Right lung (tissue), 10 donors: ENCODE measurements at places on chromosomes 5 and 9.

- no peak for DNase-seq
Observed at GRCh38 chr5:87245451-87245850, 22.2 kb upstream of the RASA1 start.

GRCh38 chr5:39779831-39780230, 355.1 kb upstream of the DAB2 start:
- no peak for DNase-seq

GRCh38 chr5:60538955-60539866, 160.8 kb downstream of the DEPDC1B start:
- no peak for DNase-seq

DNA sequence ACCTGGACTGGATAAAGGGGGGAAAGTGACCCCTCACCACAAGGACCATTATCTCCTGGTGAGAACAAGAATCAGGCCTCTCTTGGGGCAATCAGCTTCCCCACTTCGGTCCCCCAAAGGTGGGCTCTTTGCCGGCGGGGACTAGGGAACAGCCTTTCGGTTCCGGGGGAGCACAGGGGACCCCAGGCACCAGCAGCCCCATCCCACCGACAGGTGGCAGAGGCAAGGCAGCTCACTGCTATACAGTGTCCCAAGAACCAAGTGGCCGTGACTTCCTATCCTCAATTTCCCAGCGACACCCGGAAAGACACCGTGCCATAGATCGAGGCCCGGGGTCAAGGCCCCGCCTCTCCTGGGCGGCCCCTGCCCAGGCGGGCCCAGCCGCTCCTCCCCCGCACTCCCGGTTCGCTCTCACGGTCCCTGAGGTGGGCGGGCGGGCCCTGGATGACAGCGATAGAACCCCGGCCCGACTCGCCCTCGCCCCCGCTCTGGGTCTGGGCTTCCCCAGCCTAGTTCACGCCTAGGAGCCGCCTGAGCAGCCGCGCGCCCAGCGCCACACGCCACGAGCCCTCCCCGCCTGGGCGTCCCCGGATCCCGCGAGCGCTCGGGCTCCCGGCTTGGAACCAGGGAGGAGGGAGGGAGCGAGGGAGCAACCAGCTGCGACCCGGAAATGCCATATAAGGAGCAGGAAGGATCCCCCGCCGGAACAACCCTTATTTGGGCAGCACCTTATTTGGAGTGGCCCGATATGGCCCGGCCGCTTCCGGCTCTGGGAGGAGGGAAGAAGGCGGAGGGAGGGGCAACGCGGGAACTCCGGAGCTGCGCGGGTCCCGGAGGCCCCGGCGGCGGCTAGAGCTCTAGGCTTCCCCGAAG, 655 bp upstream of the EGR1 start:
- DNase-seq = peak; percentile 99

DNA sequence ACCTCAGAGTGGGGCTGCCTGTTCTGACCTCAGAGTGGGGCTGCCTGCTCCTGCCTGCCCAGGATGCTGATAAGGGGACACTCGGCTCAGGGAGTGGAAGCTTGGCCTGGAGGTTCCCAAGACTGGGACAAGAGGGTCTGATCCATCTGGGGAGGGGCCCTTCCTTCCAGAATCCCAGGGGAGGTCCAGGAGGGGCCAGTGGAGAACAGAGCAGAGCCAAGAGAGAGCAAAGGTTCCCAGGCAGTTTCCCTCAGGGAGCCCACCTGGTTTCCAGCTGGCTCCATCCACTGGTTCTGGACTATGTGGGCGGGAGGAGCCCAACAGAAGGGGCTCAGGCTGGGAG, 49.1 kb upstream of the RNU6ATAC start:
- no peak for DNase-seq

DNA sequence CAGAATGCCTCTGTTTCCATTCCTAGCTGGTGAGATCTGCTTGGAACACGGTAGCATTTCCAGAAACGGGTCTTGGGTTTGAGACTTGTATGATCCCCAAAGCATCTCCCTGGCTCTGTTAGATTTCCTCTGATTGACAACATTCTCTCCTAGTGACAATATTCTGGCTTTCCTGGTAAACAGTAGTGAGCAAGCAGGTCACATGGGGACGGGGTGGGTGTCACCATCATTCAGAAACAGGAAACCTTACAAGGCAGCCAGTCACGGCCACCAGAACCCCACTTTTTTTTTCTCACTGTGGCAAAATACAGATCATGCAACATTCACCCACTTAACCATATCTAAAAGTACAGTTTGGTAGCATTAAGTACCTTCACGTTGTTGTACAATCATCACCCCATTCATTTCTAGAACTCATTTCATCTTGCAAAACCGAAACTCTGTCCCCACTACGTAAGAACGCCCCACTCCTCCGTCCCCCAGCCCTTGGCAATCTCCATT, 90.1 kb upstream of the LMX1B start:
- no peak for DNase-seq

- DNase-seq = no peak
Observed at GRCh38 chr5:82931110-82931509, 146.1 kb downstream of the TMEM167A start.

- no peak for DNase-seq
Observed at GRCh38 chr5:131382407-131383395, 118.8 kb downstream of the CDC42SE2 start.

DNA sequence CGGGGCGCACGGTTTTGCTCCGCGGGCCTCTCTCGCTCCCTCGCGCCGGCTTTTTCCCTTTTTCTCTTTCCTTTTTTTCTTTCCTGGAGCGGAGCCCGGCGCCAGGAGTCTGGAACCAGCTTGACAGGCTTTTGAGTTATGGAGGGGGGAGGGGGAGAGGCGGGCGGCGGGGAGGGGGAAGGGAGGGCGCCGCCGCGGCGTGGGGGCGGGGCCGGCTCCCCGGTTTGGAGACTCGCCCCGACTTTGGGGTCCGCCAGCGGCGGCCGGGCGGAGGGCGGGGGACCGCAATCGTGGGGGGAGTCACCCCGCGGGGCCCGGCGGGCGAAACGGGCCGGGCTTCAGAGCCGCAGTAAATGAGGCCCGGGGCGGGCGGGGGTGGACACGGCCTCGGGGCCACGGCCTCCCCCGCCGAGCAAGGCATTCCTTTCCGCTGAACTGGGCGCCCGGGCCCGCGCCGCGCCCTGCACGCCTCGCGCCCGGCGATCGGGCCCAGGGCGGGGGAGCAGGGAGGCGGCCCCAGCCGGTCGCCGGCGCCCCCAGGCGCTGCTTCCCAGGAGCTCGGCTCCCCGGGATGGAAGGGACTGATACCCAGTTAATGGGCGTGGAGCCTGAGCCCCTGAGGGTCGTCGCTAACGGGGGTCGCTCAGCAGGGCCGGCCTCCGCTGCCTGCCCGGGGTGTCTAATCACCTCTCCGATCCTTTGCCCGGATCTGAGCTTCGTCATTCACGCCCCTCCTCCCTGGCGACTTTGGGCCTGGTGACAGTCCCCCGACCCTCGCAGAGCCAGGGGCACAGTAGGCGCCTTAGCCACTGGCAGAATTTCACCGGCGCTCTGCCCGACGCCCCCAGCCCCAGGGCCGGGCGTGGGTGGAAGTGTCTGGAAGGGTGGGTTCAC, 138.1 kb downstream of the C9orf50 start:
- peak; percentile 89 for DNase-seq

GRCh38 chr9:107732781-107733522, 243.4 kb upstream of the KLF4 start:
- peak; percentile 53 for DNase-seq

GRCh38 chr5:137994556-137994955, 38.3 kb downstream of the FAM13B start:
- no peak for DNase-seq

DNA sequence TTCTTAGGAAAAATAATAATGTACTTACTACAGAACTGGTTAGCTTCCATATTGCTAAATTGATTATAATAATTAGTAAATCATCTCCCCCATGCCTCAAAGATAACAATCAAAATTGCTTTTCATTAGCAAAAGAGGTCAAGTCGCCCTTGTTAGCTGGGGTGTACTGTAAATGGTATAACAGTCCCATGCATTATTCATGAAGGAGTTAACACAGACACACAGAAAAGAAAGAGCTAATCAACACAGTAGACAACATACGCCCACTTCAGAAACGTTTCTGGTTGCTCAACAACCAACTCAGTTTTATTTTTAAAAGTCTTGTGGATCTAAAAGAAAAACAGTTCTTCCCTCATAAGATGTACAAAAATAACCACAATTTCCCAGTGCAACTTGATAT, 100.2 kb downstream of the MPDZ start:
- DNase-seq = no peak

DNA sequence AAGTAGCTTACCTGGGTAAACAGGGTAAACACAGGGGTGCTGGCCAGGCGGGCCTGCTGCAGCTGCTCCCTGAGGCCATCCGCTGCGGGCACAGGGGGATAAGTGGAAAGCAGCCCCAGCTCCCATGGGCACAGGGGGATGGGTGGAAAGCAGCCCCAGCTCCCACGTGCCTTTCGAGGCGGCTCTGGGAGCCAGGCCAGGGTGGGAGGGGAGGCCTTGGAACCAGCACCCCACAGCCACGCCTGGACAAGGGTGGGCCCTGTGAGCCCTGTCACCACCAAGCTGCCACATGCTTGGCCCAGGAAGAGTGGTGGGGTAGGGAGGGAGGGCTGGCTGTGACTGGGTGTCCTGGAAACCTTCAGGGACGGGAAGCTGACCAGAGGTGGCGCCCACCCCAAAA, 7.8 kb upstream of the CARD9 start:
- DNase-seq = no peak

DNA sequence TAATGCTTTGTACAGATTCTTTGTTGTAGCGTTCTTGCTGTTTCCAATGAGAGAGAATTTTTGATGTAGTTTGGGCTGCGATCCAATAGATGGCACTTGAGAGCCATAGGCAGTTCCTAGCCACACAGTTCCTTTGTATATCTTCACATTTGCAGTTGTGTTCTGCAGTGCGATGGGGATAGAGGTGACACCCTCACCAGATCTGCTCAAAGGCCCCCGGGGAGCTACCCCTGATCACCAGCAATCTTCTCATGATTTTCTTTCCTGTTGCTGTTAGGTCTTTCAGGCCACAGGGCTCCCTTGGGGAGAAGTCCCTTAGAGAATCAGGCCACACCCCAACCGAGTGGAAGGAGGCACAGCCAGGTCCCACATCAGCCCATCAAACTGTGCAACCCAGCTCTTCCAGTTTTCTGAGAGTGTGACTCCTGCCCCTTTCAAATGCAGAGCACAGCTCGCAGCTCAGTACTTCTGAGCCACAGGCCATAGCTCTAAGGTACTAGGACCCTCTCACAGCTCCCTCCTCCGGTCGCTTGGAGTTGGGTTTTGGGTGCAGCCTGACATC, 353.7 kb downstream of the SLCO4C1 start:
- peak; percentile 27 for DNase-seq

DNA sequence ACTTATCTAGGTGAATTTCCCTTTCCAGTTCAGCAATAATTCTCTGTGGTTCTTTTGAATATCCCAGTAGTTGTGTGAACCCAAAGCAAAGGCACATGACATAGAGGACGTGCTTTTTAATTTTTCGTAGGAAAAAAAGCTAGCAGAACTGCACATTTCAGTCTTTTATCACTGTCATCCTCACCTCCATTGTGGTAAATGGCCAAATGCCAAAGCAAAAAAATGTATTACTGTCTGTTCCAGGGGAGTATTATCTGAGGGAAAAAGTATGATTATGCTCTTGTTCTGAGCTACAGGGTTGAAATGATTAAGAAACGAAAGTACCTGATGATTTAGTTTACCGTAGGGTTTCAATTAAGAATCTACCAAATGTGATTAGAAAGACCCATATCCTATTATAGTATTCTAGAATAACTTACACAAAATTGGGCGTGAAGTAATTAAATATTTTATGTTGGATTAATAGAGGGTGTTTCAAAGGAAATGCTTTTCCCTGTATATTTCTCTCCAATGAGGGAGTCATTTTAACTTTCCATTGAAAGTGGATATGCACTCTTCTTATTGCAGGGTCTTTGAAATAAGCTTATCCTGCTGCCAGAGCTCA, 62.7 kb downstream of the CAVIN4 start:
- no peak for DNase-seq

DNA sequence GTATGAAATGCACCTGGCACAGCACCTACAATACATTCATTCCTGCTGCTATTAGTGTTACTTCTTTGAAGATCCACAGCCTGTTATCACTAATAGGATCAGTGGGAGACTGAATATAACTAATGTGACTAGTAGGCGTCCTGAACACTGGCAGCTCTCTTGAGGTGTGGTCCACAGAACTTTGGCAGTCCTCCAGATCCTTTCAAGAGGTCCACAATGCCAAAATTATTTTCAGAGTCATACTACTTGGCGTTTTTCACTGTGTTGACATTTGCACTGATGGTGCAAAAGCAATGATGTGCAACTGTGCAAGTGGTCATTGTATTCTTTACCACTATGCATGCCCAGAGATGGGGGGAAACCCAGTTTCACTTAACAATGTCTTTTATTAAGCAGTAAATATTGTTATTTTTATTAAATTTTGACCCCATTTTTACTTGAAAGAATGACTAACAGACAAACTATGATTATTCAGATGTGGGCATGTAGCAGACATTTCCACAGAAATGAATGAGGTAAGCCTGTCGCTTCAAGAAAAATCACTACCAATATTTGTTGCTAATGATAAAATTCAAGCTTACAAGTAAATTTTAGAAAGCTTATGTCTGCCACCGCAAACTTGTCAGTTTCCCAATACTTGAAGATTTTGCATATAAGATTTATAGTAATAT, 48.9 kb downstream of the ADRB2 start:
- no peak for DNase-seq

- DNase-seq = no peak
Observed at GRCh38 chr5:125037020-125037419, 290.6 kb upstream of the ZNF608 start.

- DNase-seq = no peak
Observed at GRCh38 chr5:160240350-160240749, 11.0 kb downstream of the FABP6 start.

DNA sequence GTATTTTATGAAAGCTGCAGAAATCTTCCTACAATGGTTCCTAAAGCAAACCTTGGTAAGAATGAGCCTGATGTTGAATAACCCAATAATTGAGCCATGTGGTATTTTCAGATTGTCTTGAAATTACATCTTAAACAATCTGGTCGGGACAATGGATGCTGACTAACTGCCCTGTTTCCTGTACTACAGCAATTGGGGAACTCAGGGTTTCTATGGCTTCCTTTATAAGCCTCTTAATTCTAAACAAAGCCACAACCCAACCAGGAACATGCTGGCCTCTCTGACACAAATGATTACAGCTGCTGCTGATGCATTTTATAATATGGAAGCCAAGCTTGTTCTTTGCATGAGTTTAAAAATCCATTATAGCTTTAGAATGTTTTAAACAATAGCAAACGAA, 30.2 kb downstream of the PTPN3 start:
- no peak for DNase-seq

- DNase-seq = no peak
Observed at GRCh38 chr9:70285981-70286598, 27.3 kb downstream of the SMC5 start.

- no peak for DNase-seq
Observed at GRCh38 chr9:99221266-99221620, 499 bp downstream of the ALG2 start.

DNA sequence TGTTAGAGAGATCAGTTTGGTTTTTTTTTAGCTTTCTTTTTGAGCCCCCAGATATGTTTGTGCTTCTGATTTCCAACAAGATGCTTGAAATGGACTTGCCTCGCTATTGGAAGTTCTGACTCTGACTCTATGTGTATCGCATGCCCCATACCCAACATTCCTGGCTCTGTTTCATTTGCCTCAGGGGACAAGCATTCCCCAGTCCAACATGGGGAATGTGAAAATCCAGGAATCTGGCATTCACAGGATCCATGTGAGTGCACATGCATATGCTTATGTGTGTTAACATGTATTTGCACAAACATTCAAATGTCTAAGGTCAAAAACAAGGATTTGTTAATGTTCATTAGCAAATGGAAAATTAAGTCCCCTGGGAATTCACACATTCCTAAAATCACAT, 233.9 kb downstream of the TLR4 start:
- DNase-seq = no peak
